ENCODE measurements at places on chromosomes 3 and 15.

- no peak for DNase-seq
These were observed 134.8 kb downstream of the UACA start for GRCh38 chr15:70628549-70628896.

GRCh38 chr3:128556907-128557306 lies 63.9 kb upstream of the GATA2 start:
- no peak for DNase-seq

DNA sequence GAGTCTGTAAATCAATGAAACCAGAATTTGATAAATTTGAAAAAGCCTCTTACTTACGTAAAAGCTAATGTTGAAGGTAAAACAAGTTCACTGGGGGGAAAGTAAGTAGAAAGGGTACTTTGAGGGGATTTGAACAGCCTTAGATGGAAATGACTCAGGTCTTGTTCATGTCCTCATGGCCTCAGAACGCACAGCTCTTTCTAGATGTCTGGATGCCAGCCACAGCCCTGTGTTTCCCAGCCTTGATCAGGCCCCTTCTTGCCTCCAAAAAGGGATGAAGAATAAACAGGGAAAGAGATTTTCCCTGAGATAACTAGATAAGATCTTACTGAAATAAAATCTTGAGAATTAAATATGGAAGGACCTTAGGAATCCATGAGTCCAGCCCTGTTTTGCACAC lies 237.1 kb upstream of the GOLGA6L4 start:
- no peak for DNase-seq

GRCh38 chr15:101198800-101199199 lies 53.0 kb downstream of the CHSY1 start:
- no peak for DNase-seq

Data from GM12892 (cell line).